ENCODE measurements at places on chromosomes 3 and 15.

DNA sequence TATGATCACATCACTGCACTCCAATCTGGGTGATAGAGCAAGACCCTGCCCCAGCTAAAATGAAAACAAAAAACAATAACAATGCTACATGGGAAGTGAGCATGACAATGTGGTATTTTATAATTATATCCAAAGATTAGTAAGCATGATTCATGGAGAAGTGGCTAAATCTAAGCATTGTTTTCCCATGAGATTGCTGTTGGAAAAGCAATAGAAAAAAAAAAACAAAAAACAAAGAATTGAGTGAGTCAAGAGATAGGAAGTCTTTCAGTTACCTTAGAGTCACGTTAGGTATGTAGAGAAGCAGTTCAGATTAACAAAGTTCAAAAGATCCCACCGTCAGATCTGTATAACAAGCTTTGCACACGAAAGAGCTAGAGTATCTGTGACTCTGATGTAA is 210.3 kb upstream of the CNTN6 start:
- DNase-seq: no peak

GRCh38 chr3:126319701-126320295 is 37.4 kb downstream of the KLF15 start:
- no peak for DNase-seq

- DNase-seq: no peak
Measured at GRCh38 chr3:170038434-170039110, 777 bp downstream of the GPR160 start.

GRCh38 chr3:174792864-174793263 is 66.3 kb upstream of the NAALADL2 start:
- DNase-seq: no peak

DNA sequence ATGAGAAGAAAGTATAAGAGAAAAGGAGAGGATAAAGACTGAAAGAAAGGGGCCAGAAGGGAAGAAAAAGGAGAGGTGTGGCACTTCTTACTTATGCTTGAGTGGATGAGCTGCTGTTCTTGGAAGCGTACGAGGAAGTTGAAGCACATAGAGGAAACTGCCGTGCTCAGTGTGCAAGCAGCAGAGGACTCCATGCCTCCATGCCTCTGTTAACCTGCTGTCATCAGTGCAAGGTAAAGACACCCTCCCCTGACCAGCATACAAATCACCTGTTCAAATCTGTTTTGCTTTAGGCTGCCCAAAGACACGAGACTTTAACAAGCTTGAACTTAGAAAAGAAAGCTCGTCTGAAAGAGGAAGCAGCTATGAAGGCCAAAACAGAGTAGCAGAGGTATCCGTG is 6.4 kb downstream of the WDR5B start:
- DNase-seq: peak; percentile 53

DNA sequence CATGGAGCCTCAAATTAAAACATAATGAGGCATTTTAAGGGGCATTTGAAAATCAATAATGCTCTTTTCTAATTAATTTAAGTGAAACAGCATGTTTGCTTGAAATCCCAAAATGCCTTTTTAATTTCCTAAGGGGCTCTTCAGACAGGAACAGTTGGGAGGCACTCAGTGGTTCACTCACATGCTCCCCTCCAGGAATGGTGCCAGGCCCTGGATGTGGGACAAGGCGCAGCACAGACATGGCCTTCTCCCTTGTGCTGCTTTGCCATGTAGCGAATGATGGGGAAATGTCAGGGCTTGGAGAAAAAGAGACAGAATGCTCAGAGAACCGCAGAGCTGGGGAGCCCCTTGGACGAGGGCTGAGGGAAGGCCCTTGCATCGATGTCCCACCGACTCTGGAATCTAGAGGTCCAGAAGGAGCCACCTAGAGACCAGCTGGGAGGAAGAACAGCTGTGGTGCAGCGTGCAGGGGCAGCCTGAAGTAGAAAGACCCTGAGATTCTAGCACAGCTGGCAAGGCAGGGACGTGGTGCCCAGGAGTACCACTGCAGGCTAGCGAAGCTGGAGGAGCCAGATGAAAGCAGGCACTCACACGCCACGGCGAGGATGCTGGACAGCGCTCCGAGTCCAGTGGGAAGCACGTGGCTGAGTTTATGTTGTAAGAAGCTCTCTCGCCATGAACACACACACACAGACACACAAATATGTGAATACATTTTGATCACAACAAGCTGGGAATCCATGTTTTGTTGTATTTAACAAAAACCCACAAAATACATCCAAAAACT is 27.0 kb downstream of the NSMCE3 start:
- no peak for DNase-seq

DNA sequence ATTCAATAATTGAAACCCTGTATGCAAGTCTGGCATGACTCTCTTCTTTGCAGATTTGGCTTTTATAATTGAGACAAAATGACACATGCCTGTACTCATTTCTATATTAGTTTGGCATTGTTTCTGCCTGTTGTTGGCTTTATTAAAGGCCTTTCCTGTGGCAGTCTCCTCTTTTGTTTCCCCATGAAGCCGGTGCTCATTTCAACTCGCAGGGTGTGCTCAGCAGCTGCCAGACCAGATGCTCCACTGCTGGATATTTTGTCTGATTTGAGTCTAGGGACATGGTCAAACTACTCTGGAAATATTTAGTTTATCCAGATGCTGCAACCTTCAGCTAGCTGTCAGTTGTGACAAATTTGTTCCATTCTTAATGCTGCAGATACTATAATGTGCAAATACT is 445.3 kb downstream of the NAALADL2 start:
- no peak for DNase-seq

GRCh38 chr3:197913641-197914380 is 36.2 kb upstream of the RPL35A start:
- no peak for DNase-seq

- DNase-seq: no peak
Measured at GRCh38 chr3:125104639-125105038, 48.8 kb upstream of the HEG1 start.

DNA sequence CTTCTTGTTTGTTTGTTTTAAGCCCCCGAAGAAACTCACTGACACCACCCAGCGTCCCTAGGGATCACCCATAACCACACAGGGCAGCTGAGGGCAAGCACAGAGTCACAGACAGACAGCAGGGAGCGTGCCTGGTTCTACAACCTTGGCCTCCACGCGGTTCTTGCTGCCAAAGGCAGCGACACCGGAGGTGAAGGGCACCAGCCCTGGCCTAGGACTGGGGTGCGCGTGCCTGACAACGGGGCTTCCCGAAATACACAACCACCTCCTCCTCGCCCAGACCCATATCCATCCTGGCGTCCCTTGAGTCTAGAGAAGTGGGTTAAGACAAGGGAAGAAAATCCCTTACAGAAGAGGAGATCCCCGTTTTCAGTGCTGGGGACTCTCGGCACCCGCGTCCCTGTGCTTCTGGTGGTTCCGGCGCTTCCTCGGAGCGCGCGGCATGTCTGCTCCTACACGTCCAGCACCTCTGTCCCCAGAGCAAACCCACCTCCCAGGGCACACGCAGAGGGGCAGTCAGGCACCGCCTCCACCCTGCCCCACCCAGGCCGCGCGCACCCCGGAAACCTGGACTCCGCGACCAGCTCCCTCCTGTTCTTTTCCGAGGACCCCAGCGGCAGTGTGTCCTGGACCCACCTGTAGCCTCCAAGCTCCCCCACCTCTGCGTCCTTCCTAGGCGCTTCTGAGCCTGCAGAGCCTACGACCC is 911 bp downstream of the RFTN1 start:
- peak; percentile 66 for DNase-seq
